ENCODE measurements at places on chromosomes 11 and 22.

- DNase-seq: no peak
Observed at GRCh38 chr11:24622262-24622661, 125.4 kb downstream of the LUZP2 start.

GRCh38 chr22:43226377-43227238, 39.7 kb upstream of the TTLL12 start:
- peak; percentile 73 for DNase-seq

- DNase-seq: no peak
Observed at GRCh38 chr11:120815319-120816100, 208.4 kb upstream of the TBCEL start.

DNA sequence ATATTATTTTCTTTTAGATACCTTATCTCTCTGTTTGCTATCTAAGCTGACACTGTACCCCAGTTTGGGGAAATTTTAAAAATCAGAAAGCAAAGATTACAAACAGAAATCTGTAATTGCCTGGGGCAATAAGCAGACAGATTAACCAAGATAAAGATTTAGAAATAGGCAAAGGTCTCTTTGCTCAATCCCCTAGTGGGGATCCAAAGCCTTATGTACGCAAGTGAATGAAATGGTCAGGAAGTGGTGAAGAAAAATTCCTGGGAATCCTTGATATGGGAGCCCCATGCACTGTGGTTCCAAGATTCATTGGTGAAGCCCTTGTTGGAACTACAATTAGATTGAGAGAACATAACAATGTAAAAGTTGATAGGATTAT, 139.5 kb upstream of the GUCY1A2 start:
- no peak for DNase-seq

DNA sequence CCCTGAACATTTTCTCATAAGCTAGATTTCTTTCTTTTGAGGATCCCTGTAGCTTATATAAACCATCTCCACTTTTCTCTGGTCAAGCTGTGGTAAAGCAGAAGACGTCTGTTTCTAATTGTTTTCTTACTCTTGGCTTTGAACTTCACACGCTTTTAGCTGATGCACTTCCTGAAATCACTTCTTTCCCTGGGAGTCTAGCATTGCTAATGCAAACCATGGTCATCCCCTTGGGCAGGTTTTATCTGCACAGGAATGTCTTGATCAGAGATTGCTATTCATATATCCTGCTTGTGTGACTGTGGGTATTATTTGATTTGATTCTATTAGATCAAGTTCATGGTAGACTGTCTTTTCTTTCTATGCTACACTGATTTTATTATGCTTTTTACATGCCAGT, 199.2 kb upstream of the POU2AF2 start:
- no peak for DNase-seq

GRCh38 chr11:102933627-102934026, 21.9 kb downstream of the MMP13 start:
- no peak for DNase-seq

GRCh38 chr11:66011785-66012303, at the start of gene CST6:
Gene CST6 (plus strand): TSS chr11:66012008. CDS start chr11:66012045, 37 bp downstream.
- DNase-seq: no peak

DNA sequence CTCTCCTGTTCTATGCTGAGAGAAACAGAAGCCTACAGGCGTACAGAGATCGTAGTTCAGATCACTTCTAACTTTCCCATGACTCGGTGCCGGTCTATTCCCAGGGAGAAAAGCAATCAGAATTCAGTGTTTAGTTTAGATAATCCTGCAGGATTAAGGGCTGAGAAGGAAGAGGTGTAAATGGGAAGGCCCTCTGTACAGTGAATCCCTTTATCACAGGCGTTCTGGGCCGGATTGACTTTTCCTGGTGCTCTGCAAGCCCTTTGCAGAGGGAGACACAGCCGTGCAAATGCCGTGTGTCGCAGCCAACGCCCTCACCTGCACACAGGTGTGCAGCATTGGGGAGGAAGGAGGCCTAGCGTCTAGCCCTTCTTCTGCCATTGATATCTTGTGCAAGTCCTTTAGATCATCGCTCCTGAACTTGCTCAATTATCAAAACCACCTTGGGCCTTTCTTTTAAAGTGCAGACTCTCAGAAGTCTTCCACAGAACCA, 90.6 kb downstream of the DSCAML1 start:
- DNase-seq: no peak
